Left renal cortex interstitium (tissue), 4 donors: ENCODE measurements at places on chromosomes 6 and 20. TPM values are rescaled to one million over a fixed set of nuclear protein-coding genes. Genes with fewer than 3 reads are reported as not detected.
A peak's percentile ranks its signal among the peaks of the same experiment; 100 is the strongest.

Gene SNAP91
- 0.28 TPM for polyA plus RNA-seq

Gene PHIP
- 51.5 TPM for polyA plus RNA-seq

Gene ZSCAN23
- polyA plus RNA-seq = 15.1 TPM

Gene BFSP1
- polyA plus RNA-seq = 3.4 TPM

DNA sequence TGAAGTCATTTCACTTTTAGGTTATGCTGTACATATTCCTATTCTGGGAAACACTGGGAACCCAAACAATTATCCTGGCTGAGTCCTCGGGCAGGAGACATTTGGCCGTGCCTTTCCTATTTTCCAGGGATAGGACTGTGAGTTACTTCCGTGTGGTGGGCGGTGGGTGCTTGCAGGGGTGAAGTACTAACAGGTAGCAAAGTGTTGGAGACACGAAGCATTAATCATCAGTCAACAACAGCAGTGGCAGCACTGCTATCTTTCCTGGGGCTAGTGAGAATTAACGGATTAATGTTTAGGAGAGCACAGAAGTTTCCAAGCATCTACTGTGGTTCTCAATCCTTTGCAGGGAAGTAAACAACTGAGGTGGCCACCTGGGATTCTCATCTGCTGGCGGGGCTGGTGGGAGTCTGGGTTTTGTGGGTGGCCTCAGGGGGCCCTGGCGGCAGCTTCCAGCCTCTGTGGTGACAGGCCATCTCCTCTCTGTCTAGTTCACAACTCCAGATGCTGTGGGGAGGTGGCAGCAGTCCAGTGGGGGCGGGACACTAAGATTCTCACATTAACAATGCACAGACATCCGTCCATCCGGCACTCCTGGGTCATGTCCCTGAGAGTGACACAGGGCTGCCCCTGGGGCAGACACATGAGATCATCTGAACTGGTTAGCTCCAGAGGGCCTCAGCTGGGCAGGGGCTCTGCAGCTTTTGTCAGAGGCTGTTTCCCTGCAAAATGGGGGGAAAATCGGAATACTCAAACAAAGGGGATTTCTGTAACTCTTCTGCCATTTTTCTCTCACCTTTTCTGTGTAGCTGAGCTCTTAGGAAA lies 90.9 kb downstream of the GJA10 start:
- DNase-seq = no peak

DNA sequence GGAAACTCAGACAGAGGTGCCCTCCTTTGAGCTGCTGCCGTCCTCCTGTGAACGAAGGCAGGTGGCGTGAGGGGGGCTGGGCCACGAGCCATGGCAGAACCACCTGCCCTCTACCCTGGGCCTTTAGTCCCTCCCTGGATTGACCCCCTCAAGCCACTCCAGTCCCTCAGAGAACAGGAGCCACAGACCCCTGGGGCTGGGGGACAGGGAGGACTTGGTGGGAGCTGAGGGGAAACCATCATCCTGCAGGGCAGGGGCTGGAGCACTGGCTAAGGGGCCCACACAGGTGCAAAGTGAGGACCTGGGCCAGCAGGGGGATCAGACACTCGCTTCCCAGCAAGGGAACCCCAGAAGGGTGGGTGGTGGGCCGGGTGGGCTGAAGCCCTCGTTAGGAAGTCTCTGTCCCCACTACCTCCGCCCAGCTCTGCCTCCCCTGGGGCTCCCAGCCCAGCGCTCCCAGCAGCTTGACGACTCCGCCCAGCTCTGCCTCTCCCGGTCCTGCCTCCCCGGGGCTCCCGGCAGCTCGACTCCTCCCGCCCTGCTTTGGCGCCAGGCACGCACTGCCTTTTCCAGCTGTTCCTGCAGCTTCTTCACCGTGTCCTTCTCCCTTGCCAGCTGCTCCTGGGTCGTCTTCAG lies 44.4 kb downstream of the DSTN start:
- no peak for DNase-seq

- peak; percentile 44 for DNase-seq
These were observed 59.2 kb upstream of the ADGRB3 start for GRCh38 chr6:68575765-68576439.

- no peak for DNase-seq
These were observed 24.1 kb downstream of the BPIFB4 start for GRCh38 chr20:33103556-33103955.

DNA sequence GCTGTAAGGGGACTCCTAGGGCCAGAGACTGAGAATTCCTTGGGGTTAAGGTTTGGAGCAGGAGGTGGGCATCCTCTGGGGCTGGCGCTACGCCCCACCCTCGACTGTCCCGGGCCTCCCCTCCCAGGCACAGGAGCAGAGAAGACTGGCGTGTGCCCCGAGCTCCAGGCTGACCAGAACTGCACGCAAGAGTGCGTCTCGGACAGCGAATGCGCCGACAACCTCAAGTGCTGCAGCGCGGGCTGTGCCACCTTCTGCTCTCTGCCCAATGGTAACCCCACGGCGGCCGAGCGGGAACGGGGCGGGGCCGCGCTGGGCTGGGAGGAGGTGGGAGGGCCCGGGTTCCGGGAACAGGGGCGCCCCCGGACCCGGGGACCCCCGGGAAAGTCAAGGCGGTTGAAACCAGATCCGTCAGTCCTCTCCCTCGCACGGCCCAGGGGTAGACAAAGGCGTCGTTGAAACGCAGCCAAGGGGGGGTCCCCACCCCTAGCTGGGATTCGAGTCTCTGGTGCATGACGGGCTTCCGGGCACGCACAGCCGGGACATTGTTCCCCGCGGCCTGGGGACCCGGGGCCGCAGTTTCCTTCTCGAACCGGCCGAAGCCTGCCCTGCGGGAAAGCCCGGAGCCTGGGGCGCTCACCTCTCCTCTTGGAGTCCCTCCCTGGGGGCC lies 844 bp downstream of the WFDC2 start:
- peak; percentile 76 for DNase-seq

GRCh38 chr6:125104425-125104824 lies 49.1 kb upstream of the TPD52L1 start:
- no peak for DNase-seq

DNA sequence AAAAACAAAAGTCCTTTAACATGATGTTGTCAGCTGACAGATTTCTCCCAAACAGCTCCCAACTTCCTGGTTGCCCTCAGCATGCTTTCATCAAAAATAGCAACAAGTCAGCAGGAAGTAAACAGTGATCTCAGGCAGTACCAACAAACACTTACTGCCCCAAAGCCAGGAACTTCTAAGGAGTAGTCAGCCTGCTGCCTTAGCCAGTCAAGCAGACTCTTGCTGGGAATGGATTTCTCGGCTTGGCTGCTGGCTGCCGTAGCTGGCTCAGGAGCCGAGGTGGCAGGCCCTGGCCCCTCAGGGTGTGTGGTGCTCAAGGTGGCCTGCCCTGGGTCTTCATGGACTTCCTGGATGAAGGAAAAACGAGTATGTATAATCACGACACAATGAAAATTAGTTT lies 46.6 kb upstream of the EMILIN3 start:
- DNase-seq = no peak

DNA sequence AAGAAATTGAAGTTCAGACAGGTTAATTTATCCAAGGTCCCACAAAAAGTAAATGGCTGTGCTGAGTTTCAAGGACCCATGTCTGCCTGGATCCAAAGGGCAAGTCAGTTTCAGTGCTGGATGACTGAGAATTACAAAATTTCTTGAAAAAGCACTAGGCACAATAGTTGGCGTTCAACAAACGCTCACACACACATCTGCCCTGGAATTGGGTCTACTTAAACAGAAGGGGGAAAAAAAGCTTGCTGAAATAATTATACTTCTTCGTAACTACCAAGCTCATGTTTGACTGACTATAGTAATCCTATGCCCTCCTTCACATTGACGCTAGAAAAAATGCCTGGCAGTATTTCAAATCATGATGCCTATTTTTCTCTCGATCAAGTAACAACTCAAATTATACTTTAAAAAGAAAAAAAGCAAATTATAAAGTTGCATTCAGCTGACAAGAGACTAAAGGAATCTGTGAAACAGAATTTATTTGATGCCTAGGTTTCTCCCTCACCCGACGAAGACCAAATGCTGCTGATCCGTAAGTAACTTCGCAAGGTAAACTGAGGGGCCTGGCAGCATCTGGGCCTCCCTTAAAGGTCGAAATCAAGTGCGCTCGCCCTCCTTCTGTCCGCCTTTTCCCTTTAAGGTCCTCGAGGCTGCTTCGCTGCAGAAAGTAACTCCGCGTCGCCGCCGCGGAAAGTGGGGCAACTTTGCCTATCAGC lies 650 bp upstream of the CD2AP start:
- DNase-seq = peak; percentile 53
